ENCODE measurements at places on chromosomes 3 and 15.

GRCh38 chr3:112134335-112135124 lies 1.5 kb upstream of the GCSAM start:
- no peak for DNase-seq

- DNase-seq, result no peak
Observed at GRCh38 chr3:295166-295565, 98.6 kb downstream of the CHL1 start.

DNA sequence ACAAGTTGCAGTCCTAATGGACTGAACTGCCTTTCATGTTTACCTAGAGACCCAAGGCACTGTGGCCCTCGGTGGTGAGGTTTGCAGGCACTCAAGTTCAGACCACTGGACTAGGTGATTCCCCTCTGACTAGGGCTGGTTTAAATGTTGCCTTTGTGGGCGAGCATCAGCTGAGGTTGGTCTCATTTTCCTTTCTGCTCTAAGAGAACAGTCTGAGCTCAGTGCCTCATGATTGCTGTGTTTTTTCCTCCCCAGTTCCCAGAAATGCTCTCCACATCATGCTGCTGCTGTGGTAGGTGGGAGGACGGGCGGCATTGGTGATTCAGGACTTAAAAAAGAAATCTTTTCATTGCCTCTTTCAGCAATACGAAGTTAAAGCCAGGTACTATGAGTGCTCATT lies 237.2 kb downstream of the MBNL1 start:
- no peak for DNase-seq

DNA sequence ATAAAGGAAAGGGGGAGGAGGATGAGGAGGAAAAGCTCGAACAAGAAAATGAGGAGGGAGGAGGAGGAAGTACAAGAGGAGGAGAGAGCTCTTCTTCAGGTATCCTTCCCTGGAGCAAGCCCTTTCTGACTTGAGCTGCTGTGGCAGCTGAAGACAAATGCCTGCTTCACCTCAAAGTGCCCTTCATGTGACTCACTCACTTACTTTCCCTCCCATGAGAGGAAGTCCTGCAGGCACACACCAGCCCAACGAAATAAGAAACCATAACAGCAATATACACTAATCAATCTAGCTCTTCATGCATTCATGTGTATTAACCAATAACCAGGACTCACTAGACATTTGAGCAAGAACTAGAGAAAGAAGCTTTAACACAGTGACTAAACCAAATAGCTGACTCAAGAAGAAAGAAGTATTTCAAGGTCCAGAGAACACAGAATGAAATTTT lies 251.9 kb downstream of the IGSF11 start:
- no peak for DNase-seq

DNA sequence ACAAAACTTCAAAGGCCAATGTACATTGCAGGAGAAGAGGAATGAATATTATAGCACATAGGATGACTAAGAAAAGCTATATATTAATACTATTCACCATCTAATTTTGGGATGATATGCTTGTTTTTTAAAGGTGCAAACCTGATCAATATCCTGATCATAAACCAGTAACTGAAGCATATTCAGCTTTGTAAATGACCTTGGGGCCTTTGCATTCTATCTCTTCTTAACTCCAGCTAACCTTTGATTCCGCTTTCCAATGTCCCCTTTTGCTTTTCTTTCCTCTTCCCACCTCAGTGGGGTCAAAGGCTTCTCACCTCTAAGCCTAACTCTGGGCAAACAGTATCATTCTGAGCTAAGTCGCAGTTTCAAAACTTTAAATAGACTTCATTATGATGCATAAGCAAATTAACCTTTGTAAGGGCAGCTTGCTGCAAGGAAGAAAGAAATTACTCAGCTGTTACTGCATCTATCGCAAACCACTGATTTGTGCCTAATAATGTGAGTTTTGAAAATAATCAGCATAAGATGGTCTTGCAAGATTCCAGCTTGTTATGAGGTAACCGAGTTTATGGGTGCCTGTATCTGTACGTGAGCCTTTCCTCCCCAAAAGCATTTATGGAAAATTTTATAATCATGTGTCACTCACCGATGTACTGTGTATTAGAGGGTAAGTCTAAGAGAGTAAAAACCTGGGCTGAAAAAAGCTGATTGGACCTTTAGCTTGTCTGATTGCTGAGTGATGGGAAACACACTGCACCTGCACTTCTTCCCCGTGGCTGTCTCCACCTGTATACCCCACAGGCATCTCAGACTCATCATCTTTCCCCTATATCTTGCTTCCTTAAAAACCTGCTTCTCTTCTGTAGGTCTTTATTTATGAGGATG lies 116.8 kb downstream of the TPRG1 start:
- no peak for DNase-seq
